ENCODE measurements at places on chromosomes 11 and 22. TPM values are rescaled to one million over a fixed set of nuclear protein-coding genes. Genes with fewer than 3 reads are reported as not detected.
A peak's percentile ranks its signal among the peaks of the same experiment; 100 is the strongest.

The ROBO4 gene
- not detected for total RNA-seq

The PARVG gene
- total RNA-seq, result 209 TPM

The APOA5 gene
- not detected for total RNA-seq

The CARD10 gene
- total RNA-seq, result 0.73 TPM

The LIF gene
- 284 TPM for total RNA-seq

DNA sequence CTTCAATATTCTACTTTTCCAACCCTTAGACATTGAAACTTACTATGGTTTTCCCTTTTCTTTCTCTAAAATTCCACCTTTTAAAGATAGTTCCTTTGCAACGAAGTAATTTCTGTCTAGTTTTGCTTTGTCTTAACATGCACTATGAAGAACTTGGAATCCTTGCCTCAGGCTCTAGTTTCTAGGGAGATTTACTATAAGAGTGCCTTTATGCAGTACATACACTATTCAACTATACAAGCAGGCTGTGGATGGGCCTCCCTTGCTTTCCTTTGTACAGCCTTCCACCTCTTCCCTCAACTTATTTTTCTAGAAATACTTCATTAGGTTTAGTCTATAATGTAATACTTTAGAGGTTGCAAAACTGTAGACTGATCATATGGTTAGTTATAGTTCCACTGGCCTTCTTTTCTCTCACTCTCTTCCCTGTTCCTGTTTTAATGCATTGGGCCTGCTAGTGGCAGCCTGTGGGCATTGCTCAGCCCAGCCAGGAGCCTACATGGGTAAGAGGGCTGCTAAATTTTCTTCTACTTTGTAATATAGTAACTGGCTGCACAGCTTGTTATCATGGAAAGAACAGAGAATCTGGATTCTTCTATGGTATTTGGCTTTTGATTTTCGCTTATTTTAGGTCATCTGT lies 100.2 kb downstream of the C11orf87 start:
- H3K4me1 ChIP-seq, result no peaks in the 10 kb centered on the region
- no peaks in the 10 kb centered on the region for H3K27me3 ChIP-seq
- no peak overlapping the region for H3K4me3 ChIP-seq
- H3K36me3 ChIP-seq, result no peaks in the 10 kb centered on the region

- no peaks in the 10 kb centered on the region for H3K27me3 ChIP-seq
- no peak overlapping the region for H3K4me3 ChIP-seq
- H3K4me1 ChIP-seq, result no peaks in the 10 kb centered on the region
- H3K36me3 ChIP-seq, result no peaks in the 10 kb centered on the region
- no peak for DNase-seq
- H3K27ac ChIP-seq, result no peak overlapping the region
Observed at GRCh38 chr11:92859156-92859690, 110.2 kb upstream of the MTNR1B start.

DNA sequence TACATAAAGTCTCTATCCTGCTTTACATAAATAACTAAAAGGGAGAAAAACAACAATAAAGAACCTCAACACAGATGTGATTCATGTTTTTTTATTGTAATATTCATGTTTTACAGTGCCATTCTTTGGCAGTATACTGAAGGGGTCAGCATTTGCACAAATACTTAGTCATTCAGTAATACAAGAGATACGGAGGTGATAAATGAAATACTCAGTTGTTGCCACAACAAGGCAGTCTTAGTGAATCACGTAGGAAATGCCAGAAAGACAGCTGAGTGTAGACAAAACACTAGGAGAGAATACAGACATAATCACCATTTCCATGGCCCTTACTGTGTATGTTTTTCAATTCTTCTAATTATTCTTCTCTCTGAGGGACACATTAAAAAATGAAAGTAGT lies 910.4 kb downstream of the METTL15 start:
- DNase-seq, result no peak
- no peaks in the 10 kb centered on the region for H3K27me3 ChIP-seq
- no peak overlapping the region for H3K4me3 ChIP-seq
- H3K27ac ChIP-seq, result no peak overlapping the region
- no peaks in the 10 kb centered on the region for H3K36me3 ChIP-seq

DNA sequence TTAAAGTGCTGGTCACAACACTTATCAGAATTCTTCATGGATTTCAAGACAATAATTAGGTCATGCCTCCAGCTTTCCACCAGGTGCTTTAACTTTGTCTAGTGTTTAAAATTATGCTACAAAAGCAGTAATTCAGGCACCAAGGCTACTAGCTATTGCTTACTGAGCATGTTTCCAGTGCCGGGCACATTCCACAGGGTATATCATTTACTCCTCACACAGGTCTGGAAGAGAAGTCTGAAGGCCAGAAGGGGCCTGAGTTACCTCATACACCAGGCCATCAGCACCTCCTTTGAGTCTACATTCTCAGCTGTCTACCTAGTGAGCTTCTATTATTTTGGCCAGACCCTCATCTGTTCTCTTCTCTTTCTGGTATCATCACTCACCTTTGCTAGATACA lies 41.7 kb upstream of the LMO2 start:
- H3K27me3 ChIP-seq, result no peaks in the 10 kb centered on the region
- no peak overlapping the region for H3K27ac ChIP-seq
- H3K4me1 ChIP-seq, result no peaks in the 10 kb centered on the region
- no peak for DNase-seq
- H3K4me3 ChIP-seq, result no peak overlapping the region

GRCh38 chr22:30362651-30363281 lies 6.0 kb downstream of the CCDC157 start:
- no peak overlapping the region for H3K4me3 ChIP-seq
- DNase-seq, result no peak
- H3K27ac ChIP-seq, result no peak overlapping the region
- no peaks in the 10 kb centered on the region for H3K27me3 ChIP-seq
- H3K36me3 ChIP-seq, result no peaks in the 10 kb centered on the region
- H3K4me1 ChIP-seq, result no peaks in the 10 kb centered on the region

DNA sequence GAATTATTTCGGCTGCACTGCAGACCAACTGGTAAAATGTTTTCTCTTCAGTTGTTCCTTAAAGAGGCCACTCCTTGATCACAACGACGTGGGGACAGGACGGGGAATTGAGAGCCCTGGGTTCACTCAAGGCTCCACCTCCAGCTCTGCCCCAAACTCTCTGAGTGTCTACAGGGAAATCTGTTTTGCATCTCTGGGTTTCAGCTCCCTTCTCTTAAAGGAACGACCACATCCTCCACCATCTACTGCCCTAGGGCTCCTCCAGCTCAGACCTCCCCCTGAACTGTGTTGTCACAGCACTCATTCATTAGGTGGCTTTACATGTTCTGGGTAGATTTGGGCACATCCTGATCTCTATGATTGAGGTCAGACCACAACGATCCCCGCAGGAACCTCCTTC lies 5.1 kb upstream of the PPFIA1 start:
- H3K4me1 ChIP-seq, result no peaks in the 10 kb centered on the region
- no peaks in the 10 kb centered on the region for H3K27me3 ChIP-seq
- H3K36me3 ChIP-seq, result peaks cover 5% of the 10 kb centered on the region
- no peak for DNase-seq

DNA sequence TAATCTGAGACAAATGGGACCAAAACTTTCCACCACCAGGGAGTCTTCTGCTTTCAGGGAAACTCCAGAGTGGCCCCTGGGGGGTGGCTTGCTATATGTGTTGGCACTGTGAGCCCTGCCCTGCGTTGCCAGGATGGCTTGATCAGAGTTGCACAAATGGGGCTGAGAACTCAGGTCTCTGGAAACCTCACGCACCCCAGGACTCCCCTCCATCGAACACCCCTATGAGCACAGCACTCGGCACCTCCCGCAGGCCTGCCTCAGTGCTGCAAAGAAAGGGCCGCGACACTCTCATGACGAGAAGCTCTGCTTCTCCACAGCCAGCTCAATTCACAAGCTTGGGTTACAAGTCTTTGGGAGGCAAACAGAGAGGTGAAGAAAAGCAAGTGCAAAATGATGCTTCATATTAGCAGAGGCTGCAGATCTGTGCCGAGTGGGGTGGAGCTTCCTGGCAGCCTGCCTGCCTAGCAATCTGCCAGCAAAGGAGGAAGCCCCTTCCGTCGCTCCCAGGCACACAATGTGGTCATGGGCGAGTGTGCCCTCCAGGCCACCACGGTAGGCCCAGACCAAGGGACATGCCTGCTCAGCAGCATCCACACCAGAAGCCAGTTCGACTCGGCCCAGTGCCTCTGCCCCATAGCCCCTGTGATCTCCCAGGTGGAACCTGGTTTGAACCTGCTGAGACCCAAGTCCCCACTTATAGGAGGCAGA lies 55.7 kb downstream of the MYH9 start:
- peak overlapping the region; percentile 82 for H3K27ac ChIP-seq
- H3K4me1 ChIP-seq, result peaks cover 99% of the 10 kb centered on the region
- H3K36me3 ChIP-seq, result peaks cover 13% of the 10 kb centered on the region
- peak; percentile 72 for DNase-seq
- peak overlapping the region; percentile 57 for H3K4me3 ChIP-seq

Measured in naive thymus-derived CD4-positive, alpha-beta T cell (primary cell).